CD4-positive, alpha-beta T cell treated with Interleukin-21 for 1 hour (primary cell): ENCODE measurements at places on chromosomes 3 and 15.

DNA sequence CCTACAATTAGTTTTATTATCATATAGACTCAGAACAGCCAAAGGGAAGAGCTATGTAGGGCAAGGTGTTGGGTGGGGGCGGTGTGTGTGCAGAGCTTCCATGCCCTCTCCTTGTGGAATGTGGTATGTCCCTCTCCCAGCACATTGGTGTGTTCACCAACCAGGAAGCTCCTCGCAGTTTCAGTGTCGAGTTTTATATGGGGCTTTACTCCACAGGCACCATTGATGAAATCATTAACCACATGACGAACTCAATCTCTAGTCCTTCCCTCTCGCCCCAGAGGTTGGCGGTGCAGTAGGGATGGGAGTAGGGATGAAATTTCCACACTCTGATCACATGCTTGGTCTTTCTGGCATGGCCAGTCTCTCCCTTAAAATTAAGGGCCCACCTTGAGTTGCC is 13.6 kb upstream of the SRP14 start:
- DNase-seq: no peak

GRCh38 chr3:12139111-12139511 is 19.6 kb downstream of the TIMP4 start:
- peak; percentile 4 for DNase-seq

DNA sequence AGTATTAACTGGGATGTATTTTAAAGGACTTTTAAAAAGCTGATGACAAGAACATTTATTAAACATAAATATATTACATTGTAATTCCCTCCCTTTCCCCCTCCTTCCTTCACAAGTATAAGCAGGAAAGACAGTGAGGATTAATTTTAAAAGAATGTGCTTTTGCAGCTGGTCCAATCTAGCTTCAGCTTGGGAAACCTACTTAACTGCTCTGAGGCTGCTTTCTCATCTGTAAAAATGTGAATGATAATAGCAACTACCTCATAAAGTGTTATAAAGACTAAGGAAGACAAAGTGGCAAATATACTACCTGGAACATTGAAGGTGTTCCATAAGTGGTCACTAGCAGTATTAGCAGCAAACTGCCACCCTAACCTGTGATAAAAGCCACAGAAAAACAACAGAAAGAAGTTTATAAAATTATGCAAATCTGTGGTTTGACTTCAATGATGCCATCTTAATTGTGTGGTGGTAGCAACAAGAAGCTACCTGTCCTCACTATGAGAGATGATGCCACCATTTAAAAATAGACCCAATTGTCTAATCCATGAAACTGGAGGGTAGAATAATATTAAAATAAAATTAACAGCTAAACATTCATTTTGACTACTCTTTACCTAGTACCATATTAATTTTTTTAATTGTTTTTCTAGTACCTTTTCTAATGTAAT is 20.0 kb downstream of the DHX36 start:
- DNase-seq: no peak

- DNase-seq: no peak
Measured at GRCh38 chr3:126355777-126356372, 1.3 kb downstream of the KLF15 start.

- DNase-seq: no peak
Measured at GRCh38 chr3:42652611-42653302, 740 bp upstream of the ZBTB47 start.

- no peak for DNase-seq
Measured at GRCh38 chr3:108394563-108394962, 98.2 kb downstream of the HHLA2 start.

GRCh38 chr3:100073049-100073713 is 41.1 kb downstream of the FILIP1L start:
- DNase-seq: no peak

DNA sequence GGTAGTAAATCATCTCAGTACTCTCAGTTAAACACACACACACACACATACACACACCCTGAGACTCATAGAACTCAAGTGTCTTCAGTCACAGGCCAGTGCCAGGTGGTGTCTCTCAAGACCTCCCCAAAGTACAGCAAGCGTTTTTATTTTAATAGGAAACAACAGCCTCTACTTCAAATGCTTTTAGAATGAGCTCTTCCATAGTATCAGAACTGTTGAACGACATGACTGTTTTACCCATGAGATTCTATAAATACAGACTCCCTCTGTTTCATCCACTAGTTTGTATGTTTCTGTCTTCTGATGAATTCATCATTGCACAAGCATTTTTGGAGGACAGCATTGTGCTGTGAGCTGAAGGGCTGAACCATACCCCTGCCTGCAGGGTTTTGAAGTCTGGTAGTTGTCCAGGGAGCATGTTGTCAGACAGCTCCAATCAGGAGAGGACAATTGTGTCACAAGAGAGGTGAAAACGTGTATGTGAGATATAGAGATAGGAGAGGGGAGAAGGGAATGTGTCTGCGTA is 201.0 kb upstream of the BCL6 start:
- no peak for DNase-seq

DNA sequence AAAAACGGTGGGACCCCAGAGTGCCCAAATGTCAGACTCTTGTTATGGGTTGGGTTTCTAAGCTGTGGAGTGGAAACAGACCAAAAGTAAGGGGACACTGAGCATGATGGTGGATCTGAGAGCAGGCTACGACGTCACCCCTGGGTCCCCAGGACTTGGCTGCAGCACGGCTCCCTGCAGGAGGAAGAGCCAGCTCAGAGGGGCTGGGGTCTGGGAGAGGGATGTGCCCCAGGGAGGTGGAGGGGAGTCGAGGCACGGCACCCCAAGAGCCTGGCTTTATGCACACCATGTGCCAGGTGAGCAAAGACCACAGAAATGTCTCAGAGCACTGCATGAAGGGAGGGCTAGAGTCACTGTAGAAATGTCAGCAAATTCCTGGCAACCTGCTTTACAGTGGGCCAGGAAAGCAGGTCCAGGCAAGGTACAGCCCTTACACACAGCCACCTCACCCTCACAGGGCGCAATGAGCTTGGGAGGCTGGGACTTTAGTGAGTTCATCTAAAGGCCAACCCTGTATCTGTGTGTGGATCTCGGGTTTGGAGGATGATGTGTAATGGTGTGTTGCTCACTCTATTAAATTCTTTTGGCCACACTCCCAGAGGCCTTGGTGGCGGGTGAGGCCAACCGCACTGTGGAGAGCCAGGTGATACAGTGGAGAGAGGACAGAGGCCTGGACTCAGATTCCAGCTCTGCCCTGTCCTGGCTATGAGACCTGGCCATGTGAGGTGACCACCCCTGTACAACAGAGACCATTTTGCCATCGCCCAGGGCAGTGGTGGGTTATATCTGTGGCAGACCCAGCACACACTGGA is 14.1 kb downstream of the CTSH start:
- no peak for DNase-seq

DNA sequence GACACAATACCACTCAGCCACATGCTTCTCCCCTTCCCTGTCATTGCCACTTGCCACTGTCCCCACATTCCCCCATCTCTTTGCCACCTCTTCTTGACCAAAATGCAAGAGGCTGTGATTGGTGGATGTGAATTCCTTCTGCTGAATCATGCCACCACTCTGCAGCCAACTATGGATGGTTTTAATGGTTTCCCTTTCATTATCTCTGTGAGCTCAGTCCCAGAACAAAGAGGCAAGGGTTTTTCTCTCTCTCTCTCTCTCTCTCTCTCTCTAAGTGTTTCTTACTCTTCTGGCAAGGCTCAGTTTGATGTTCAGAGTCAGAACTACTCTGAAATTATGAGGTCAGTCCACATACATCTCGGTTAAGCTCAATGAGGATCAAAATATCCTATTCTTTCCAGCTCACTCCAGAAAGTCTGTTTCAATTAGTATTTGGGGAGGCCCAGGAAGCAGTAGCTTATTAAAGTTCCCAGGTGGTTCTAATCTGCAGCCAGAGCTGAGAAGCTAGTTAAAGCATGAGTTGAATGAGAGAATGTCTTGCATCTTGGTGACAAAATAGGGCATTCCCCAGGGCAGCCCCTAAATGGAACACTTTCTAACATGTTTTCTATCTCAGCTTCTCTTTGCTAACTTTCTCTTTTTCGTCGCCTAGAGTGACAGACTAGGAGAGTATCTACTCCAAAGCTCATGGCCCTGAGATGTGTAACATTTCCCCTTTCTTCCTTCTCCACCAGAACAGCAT is 8.5 kb upstream of the ILDR1 start:
- peak; percentile 31 for DNase-seq

DNA sequence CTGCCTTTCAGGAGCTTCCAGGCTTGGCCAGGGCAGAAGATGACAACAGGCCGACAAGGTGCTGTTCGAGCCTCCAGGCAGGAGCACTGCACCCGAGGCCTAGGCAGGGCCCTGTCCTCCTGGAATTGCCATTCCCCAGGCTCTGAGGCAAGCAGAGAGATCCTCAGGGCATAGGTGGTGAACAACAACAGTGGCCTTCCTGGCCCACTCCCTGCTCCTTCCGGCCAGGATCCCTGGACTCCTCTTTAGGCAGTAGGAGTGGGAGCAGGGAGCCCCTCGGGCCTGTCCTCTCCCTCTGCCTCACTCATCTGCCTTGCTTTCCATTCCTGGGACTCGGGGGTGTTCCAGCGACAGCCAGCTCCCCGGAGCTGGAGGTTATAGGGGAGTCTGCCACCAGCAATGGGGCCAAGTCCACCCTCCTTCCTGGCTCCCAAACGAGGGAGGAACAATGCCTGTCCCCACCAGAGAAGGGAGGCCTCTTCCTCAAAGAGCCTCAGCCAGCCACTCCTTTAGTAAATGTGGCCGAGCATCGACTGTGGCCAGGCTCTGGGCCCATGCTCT is 135.0 kb downstream of the NUP210 start:
- no peak for DNase-seq

GRCh38 chr3:120089089-120089488 is 5.2 kb downstream of the GSK3B start:
- DNase-seq: no peak

DNA sequence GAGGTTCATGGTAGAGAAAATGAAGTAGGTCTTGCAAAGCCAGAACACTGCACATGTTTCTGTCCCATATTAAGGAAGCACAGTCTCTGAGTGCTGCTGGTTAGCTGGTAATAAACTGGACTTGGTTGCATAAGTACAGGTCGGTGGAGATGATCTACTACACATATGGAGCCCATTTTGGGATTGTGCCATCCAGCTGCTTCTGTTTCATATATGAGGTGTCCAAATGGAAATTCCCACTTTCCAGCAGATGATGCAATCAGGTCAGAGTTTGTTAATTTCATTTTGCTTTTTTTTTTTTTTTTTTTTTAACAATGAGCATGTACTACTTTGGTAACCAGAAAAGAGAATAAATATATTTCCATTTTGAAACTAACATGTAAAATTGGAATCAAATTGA is 122.6 kb downstream of the SATB1 start:
- DNase-seq: no peak

DNA sequence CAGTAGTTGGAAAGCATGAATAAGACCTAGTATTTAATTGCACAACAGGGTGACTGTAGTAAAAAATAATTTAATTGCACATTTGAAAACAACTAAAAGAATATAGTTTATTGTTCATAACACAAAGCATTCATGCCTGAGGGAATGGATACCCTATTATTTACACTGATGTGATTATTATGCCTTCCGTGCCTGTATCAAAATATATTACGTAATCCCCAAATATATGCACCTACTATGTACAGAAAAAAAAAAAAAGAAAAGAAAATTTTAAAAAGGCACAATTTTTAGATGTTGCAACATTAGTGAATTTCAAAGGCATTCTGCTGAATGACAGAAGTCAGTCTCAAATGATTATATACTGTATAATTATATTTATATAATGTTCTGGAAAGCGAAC is 647.2 kb upstream of the BCHE start:
- no peak for DNase-seq

- no peak for DNase-seq
Measured at GRCh38 chr3:40386213-40386612, 771 bp upstream of the ENTPD3 start.

DNA sequence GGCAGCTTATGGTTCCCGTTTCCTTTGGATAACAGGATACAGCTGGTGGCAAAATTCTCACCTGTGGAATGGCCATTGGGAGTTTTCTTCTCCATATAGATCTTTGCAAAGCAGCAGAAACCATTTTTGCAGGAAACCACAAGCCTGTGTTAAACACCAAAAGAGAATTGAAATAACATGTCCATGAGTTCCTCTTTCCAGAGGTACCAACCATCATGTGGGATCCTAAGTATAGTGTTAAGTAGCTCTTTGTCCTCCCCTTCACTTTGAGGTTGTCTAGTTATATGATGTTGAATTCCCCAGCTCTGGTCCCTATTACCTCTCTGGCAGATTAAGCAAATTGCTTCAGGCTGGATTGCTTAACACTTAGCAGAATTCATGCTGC is 94.9 kb downstream of the AKAP13 start:
- DNase-seq: no peak

- DNase-seq: peak; percentile 32
Measured at GRCh38 chr3:33071181-33071580, 25.8 kb downstream of the GLB1 start.

DNA sequence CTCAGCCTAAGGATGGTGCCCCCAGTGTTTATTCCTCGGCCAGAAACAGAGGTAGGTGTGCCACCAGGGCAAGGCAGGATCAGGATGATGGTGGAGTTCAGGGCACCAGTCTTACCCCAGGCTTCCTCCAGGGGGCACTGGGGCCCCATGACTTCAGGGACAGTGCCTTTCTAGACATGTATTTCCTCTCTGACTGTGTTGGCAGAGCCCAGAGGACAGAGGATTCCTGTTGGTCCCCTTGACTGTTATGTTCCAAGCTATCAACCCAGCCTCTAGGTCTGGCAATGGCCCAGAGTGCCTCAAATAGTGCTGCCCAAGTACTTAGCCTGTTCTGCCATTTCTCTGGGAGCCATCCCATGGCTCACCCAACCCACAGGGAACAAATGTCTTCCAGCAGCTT is 2.8 kb downstream of the HEMK1 start:
- DNase-seq: peak; percentile 87

DNA sequence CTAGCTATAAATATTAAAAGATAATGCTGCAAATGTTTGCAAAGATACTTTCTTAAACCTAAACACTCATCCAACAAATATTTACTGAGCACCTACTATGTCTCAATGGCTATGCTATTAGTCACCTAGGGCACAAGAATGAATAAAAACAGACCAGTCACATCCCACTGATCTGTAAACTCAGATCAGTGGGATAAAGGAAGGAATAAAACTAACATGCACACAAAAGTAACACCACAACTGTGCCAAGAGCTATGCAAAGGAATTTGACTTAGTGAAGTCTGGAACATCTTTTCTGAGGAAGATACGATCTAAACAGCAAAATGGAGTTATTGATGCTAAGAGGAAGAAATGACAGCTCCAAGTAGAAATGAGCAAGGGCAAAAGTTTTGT is 56.6 kb downstream of the CBLB start:
- DNase-seq: no peak

GRCh38 chr3:142210608-142211007 is 14.8 kb downstream of the GK5 start:
- no peak for DNase-seq

DNA sequence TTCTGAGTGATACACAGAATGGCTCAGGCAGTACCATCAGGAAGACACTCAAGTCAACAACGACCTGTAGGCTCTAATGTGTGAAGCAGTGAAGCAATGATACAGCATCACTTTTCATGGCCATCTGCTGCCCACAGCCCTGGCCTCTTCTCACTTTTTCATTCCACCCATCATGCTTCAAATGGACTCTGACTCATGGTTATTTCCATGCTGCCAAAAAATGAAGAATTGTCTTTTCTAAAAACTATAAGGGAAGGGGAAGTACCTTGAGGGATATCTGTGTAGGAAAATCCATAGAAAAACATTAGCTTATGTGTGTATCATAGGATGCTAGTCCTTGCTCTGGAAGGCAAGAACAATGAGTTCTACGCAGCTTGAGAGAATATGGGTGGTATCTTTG is 11.5 kb downstream of the HGD start:
- DNase-seq: no peak

- peak; percentile 92 for DNase-seq
Measured at GRCh38 chr15:74787251-74788041, 5.6 kb downstream of the CSK start.
